Activated naive CD4-positive, alpha-beta T cell (primary cell): ENCODE measurements at places on chromosomes 12 and 14.

- DNase-seq = no peak
These were observed 8.1 kb downstream of the CORO1C start for GRCh38 chr12:108722992-108723766.

- DNase-seq = no peak
These were observed 14.9 kb upstream of the IRF2BPL start for GRCh38 chr14:77043177-77043983.

DNA sequence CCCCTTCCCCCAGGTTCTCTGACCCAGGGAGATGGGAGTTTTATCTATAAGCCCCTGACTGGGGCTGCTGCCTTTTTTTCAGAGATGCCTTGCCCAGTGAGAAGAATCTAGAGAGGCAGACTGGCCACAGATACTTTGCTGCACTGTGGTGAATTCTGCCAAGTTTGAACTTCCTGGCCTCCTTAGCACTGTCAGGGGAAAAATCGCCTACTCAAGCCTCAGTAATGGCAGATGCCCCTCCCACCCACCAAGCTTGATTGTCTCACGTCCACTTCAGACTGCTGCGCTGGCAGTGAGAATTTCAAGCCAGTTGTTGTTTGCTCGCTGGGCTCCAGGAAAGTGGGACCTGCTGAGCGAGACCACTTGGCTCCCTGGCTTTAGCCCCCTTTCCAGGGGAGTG is 31.7 kb downstream of the KLRK1 start:
- no peak for DNase-seq

- no peak for DNase-seq
These were observed 28.5 kb upstream of the PNMA1 start for GRCh38 chr14:73742520-73743238.
